ENCODE measurements at places on chromosomes 16 and 17.
A peak's percentile ranks its signal among the peaks of the same experiment; 100 is the strongest.

- H3K27me3 ChIP-seq, result no peaks in the 10 kb centered on the region
- H3K36me3 ChIP-seq, result no peaks in the 10 kb centered on the region
- no peak overlapping the region for H3K27ac ChIP-seq
- no peak for DNase-seq
- H3K4me1 ChIP-seq, result no peaks in the 10 kb centered on the region
- H3K4me3 ChIP-seq, result no peak overlapping the region
These were observed 36.1 kb upstream of the DLX4 start for GRCh38 chr17:49932901-49933300.

GRCh38 chr17:32477220-32477619, 9.6 kb upstream of the CDK5R1 start:
- H3K27me3 ChIP-seq, result no peaks in the 10 kb centered on the region
- DNase-seq, result no peak
- no peaks in the 10 kb centered on the region for H3K4me1 ChIP-seq
- H3K27ac ChIP-seq, result no peak overlapping the region
- no peak overlapping the region for H3K4me3 ChIP-seq

- H3K27me3 ChIP-seq, result peaks cover 10% of the 10 kb centered on the region
- no peak overlapping the region for H3K27ac ChIP-seq
- peaks cover 10% of the 10 kb centered on the region for H3K4me1 ChIP-seq
These were observed 10.4 kb downstream of the KCNH6 start for GRCh38 chr17:63533433-63534077.

- H3K36me3 ChIP-seq, result peaks cover 35% of the 10 kb centered on the region
- H3K4me1 ChIP-seq, result no peaks in the 10 kb centered on the region
- no peak overlapping the region for H3K4me3 ChIP-seq
- H3K27me3 ChIP-seq, result no peaks in the 10 kb centered on the region
- no peak overlapping the region for H3K27ac ChIP-seq
- DNase-seq, result no peak
These were observed 26.4 kb downstream of the SMYD4 start for GRCh38 chr17:1803280-1803679.

DNA sequence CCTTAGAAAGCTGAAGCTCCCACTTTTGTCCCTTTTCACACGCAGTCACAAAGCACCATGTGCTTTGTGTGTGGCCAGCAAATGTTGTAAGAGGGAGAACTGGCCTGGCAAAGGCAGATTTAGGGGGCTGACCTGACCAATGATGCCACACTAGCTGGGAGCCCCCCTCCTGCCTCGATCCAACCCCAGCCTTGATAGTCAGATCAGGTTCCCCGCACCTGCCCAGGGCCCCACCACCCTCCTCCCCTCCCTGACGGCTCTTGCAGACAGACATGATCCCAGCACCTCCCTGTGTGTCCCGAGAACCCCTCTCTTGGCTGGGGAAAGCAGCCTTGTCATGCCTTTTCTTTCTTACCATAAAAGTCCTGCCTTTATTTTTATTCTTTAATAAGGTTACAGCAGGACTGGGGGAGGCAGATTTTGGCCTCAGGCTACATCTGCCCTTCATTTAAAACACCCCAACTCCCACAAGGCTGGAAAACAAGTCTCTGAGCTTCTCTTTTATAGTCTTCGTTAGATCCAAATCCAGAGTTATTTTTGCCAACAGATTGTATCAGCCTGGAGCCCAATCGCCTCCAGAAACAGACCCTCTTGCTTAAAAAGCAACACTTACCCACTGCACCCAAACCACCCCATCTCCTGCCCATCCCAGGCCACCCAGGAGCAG, 201.8 kb upstream of the CDH5 start:
- no peaks in the 10 kb centered on the region for H3K27me3 ChIP-seq
- DNase-seq, result no peak
- no peak overlapping the region for H3K27ac ChIP-seq
- no peaks in the 10 kb centered on the region for H3K4me1 ChIP-seq

DNA sequence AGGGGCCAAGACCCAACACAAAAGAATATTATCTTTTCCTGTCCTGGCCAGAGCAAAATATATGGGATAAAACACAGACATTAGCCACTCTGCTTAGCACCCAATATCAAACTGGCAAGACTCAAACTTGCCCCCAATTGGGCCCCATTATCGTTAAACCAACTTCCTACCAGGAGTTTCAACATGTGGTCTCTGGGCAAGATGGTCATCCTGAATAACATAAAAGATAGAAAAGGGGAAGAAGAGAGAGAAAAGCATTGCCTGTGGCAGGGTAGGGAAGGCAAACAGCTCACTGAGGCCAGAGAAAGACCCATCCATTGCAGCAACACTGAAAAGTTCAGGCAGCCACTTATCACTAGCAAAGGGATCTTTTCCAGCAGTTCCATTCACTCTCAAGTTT, 502.1 kb downstream of the KIF2B start:
- no peaks in the 10 kb centered on the region for H3K4me1 ChIP-seq
- no peaks in the 10 kb centered on the region for H3K27me3 ChIP-seq
- no peaks in the 10 kb centered on the region for H3K36me3 ChIP-seq
- no peak overlapping the region for H3K4me3 ChIP-seq
- no peak for DNase-seq

- H3K4me3 ChIP-seq, result no peak overlapping the region
- peak overlapping the region; percentile 80 for H3K27ac ChIP-seq
- peaks cover 97% of the 10 kb centered on the region for H3K4me1 ChIP-seq
- peaks cover 27% of the 10 kb centered on the region for H3K36me3 ChIP-seq
- no peaks in the 10 kb centered on the region for H3K27me3 ChIP-seq
- no peak for DNase-seq
These were observed 68.3 kb downstream of the SMG6 start for GRCh38 chr17:2235265-2235664.

DNA sequence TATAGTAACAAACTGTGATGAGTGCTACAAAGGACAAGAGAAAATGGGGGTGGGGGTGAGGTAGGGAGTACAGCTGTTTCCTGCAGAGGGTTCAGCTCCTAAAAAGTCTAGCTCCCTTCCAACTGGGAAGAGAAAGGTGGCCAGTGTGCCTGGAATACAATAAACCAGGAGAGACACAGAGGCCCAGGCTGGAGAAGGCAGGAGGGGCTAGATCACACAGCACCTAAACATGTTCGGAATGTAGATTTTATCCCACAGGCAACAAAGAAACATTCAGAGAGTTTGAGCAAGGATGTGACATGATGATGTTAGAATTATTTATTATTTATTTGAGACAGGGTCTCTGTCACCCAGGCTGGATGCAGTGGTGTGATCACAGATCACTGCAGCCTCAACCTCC, 10.2 kb downstream of the TEX2 start:
- H3K4me3 ChIP-seq, result no peak overlapping the region
- H3K4me1 ChIP-seq, result peaks cover 9% of the 10 kb centered on the region
- no peak overlapping the region for H3K27ac ChIP-seq
- H3K27me3 ChIP-seq, result no peaks in the 10 kb centered on the region
- no peak for DNase-seq

DNA sequence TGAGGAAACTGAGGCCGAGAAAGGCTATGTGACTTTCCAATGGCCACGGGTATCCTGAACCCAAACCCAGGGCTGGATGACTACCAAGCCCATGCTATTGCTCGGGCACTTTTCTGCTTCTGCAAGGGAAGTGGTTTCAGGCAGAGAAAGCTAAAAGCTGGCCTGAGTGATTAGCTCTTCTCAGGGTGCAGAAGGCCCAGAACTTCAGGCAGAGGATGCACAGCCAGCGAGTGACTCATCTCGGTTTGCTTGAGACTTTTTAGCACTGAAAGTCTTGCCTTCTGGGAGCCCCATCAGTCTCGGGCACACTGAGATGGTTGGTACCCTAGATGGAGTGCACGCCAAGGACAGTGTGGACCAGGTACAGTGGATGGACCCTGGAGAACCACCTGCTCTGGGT, 129.5 kb upstream of the SDK2 start:
- peaks cover 18% of the 10 kb centered on the region for H3K4me1 ChIP-seq
- no peaks in the 10 kb centered on the region for H3K27me3 ChIP-seq
- no peak overlapping the region for H3K27ac ChIP-seq
- H3K36me3 ChIP-seq, result no peaks in the 10 kb centered on the region
